ENCODE measurements at places on chromosomes 1 and 21.

GRCh38 chr1:31306278-31306677 is 9.4 kb downstream of the ZCCHC17 start:
- DNase-seq: no peak

- DNase-seq: no peak
These were observed 1015.4 kb downstream of the AMY1C start for GRCh38 chr1:104765085-104765484.

GRCh38 chr1:43098200-43098599 is 73.9 kb downstream of the EBNA1BP2 start:
- DNase-seq: no peak

DNA sequence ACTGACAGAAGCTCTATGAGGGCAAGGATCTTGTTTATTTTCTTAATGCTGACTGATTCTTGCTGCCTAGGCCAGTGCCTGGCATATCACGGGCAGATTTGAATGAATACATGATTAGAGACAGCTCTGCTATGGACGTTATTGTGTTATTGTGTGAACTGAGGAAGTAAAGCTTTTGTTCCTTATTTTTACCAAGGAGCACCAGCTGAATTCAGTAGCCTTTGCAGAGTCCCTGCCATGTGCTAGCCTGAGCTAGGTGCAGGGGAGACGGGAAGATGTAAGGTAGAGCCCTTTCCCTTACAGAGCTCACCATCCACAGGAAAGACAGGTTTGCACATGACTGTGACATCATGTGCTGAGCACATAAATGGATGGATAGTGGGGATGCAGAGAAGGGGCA is 36.0 kb upstream of the SCMH1 start:
- no peak for DNase-seq

- no peak for DNase-seq
These were observed 13.0 kb downstream of the ADCY10 start for GRCh38 chr1:167900907-167901306.

DNA sequence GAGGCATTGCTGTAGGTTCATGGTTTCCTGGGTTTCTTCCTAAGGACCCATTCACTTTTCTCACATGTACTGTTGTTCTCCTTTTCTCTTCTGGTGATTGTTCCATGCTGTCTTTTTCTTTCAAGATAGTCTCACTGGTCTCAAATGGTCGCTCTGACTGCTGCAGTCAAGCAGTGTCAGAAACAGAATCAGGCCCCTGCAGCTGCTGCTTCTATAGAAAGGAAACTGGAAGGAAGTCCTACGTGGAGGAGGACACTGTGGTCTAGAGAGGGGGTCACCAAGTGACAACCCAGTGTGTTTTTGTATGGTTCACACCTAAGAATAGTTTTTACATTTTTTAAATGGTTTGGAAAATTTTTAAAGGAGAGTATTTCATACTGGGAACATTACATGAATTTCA is 2.4 kb downstream of the NECAP2 start:
- DNase-seq: no peak

GRCh38 chr1:31834501-31834900 is 18.7 kb upstream of the SPOCD1 start:
- DNase-seq: no peak

DNA sequence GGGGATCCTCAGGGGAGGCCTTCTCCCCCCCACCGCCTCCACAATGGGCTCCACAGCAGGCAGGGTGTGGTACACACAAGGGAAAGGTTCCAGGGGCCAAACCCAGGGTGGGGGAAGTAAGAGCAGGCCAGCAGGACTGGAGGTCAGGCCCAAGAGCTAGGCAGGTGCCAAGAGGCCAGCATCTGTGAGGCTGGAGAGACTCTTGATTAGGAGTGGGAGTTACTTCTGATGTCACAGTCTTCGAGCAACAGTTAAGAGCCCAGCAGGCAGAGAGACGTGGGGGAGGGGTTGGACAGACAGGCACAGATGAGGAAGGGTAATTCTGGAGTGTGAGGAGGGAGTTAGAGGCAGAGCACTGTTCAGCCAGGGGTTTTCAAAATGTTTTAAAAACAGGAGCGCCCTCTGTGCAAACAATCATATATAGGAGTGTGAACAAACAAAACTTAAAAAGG is 55.8 kb downstream of the SLC9A1 start:
- DNase-seq: peak; percentile 32

DNA sequence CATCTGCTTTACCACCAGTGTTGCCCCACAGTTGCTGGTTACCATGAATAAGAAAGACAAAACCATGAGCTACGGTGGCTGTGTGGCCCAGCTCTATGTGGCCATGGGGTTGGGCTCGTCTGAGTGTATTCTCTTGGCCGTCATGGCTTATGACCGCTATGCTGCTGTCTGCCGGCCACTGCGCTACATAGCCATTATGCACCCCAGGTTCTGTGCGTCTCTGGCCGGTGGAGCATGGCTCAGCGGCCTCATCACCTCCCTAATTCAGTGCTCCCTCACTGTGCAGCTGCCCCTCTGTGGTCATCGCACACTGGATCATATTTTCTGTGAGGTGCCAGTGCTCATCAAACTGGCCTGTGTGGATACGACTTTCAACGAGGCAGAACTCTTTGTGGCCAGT is 14.0 kb downstream of the OR2G6 start:
- no peak for DNase-seq

- DNase-seq: no peak
These were observed 32.2 kb upstream of the UBE2U start for GRCh38 chr1:64171246-64171645.

DNA sequence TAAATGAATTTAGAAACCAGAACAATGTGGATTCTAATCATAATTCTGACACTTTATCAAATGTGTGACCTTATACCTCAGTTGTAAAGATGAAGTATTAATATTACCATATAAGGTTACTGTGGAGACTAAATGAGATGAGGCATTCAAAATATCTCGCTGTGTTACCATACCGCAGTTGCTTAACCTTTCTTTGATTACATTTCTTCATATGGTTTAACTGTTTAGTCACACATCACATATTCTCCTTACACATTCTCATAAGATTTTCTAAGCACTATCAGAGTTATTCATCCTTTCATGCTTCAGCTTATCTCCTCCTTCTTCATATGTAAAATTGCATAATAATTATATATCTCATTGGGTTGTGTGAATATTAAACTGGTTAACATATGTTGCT is 88.9 kb downstream of the LRRC53 start:
- DNase-seq: no peak

DNA sequence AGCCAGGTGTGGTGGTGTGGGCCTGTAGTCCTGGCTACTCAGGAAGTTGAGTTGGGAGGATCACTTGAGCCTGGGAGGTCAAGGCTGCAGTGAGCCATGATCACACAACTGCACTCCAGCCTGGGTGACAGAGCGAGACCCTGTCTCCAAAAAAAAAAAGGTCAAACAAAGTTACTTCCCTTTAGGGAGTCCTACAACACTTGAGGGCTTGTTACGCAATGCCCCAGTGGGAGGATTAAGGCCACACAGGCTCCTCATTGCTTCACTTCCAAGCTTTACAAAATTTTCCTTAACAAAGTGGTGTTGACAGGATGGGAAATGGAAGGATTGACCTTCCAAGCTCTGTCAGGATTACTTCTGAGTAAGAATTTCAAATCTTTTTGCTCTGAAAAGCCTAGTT is 6.2 kb upstream of the EXTL1 start:
- no peak for DNase-seq

DNA sequence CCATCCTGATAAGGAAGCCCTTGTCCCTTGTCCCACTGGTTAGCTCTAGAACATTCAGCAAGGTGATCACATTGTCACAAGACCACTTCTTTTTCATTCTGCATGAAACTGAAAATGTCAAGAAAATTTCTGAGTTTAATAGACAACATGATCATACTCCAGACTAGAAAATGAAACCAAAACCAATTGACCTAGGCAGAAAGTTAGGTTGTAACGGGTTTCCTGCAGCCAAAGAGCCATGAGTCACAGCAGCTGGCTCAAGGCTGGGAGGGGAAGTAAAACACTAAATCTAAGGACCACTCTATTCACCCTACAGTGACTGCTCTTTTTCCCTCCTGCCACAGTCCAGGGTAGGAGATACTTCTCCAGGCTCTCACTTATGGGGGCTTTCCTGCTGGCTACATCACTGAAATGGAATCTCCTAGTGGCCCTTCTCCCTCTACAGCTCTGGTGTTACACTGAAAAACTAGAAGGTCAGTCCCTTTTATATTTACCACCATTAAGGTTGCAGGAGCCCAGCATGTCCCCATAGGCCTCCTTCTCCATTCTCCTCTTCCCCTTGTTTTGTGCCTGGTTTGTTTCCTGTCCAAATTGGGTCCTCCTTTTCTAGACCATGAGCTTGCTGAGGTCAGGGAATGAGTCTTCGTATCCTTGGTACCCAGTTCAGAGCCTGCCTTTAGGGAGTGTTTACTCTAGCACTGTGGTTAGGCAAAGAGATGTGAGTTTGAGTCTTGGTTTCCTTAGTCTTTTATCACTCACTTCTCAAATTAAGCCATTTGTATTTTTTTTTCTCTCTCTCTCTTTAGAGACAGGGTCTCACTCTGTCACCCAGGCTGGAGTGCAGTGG is 236.5 kb upstream of the JUN start:
- DNase-seq: peak; percentile 47

DNA sequence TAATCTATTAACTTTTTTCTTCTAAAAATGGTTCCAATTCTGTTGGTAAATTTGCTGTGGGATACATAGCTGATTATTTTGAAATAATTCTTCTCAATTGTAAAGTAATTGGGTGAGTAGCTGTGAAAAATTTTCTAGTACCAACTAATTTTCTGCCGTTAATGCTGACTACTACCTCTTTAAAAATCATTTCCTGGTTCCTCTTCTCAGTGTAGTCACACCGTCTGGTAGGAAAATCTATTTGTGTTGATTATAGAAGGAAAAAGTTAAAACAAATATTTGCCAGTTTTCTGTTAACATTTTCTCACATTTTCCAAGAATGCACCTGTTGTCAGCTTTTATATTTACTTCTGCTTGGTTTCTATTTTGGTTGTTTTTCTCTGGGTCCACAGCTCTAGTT is 82.0 kb downstream of the MAP3K21 start:
- no peak for DNase-seq

DNA sequence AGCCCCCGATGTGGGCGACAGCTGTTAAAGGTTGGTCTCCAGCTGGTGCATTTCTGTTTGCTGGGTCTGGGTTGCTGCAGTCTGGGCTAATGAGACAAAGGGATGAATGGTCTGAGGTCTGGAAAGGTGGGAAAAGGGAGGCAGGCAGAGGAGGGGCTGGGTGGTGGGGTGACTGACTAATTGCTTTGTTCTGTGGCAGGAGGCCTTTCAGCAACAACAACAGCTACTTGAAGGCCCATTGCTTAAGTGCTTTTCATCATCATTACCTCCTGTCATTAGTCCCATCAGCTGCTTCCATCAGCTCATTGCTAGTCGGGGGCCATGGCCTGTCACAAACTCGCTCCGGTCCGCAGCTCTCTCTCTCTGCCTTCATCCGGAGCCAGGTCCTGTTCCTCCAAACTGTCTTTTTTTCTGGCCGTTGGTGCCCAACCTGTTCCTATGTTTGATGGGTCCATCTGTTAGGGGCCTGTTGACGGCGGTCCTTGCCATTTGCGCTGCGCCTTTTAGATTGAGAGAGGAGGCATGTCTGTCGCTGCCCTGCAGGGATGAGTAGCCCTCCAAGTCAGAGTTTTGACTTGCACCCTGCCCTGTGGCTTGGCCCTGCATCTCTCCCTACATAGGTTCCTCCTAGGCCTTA is 105.6 kb upstream of the PLXNA2 start:
- DNase-seq: no peak

DNA sequence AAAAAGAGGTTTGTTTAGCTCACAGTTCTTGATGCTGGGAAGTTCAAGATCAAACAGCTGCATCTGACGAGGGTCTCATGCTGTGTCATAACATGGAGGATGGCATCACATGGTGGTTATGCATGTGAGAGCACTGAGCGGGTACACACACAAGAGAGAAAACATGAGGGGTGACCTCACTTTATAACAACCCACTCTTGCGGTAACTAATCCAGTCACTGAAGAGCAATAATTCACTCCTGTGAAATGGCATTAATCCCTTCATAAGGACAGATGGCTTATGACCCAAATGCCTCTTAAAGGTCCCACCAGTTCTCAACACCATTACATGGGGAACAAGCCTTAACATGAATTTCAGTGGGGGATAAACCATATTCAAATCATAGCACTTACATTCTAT is 23.2 kb upstream of the CHIT1 start:
- DNase-seq: no peak

DNA sequence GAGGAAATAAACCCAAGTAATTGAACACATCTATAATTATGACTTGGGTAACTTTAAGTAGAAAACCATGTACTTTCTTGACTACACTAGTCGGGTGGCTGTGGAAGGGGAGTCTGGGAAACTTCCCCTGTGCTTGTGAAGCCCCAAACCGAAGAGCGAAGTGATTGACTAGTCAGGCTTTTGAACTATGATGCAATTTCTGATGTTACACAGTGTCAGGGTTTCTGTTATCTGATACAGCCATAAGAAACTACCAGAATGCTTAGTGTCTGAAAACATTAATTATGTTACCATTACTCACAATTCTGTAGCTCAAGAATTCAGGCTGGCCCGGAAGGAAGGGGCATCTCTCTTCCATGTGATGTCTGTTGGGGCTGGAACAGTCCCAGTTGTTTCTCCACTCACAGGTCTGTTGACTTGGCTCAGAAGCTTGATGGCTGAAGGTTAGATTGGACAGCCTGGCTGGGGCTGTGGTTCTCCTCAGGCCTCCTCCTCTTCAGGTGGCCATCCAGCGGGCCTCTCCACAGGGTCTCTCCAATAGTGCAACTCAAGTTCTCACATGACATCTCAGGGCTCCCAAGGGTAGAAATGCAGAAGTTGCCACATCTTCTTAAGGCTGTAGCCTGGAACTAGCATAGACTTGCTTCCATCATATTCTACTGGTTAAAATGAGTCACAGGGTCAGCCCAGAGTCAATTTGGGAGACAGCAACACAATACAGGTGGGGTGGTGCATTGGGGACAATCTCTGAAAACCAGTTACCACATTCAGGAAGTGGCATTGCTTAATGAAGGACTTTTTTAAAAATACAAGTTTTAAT is 8.3 kb upstream of the C8B start:
- no peak for DNase-seq

GRCh38 chr1:54355931-54356679 is 50.1 kb downstream of the SSBP3 start:
- DNase-seq: no peak

DNA sequence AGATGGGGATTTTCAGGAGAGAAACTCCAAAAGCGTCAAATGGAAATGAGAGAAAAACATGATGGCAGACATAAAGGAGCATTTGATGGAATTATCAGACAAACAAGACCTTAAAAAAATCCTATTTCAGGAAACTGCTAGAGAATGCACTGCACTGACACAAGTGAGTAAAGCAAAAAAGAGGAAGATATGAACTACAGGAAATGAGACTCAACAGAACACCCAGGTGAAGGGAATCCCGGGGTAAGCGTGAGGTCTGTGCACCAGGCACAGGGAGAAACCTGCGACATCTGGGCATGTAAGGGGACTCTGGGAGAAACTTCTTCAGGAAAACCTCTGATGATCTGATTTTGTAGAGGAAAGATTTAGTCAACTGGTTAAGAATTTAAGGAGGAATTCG is 2.8 kb downstream of the TARBP1 start:
- DNase-seq: no peak
